ENCODE measurements at places on chromosomes 4 and X.

GRCh38 chr4:168508683-168509082 lies 11.8 kb downstream of the PALLD start:
- no peak overlapping the region for H3K4me3 ChIP-seq

GRCh38 chr4:188867796-188868195 lies 728.6 kb downstream of the TRIML1 start:
- no peak for DNase-seq
- no peaks in the 10 kb centered on the region for H3K4me1 ChIP-seq
- H3K27me3 ChIP-seq: no peaks in the 10 kb centered on the region
- no peaks in the 10 kb centered on the region for H3K36me3 ChIP-seq
- H3K4me3 ChIP-seq: no peak overlapping the region

DNA sequence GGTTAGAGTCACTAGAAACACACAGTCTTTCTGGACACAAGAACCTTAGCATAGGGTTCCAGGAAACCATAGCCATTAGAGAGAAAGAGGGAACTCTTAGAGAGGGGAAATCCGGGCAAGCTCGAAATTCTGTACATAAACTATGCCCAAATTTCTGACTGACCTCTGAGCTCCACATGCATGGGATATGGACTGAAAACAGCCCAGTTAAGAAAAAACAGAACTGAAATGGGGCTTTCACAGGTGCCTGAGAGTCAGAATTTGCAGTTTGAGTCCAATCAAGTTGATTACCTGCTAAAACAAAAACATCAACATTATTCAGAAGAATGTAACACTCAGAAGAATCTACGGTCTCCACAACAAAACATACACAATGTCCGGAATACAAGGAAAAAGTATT lies 13.1 kb downstream of the DCHS2 start:
- DNase-seq: no peak
- no peak overlapping the region for H3K4me3 ChIP-seq
- no peak overlapping the region for H3K27ac ChIP-seq
- H3K27me3 ChIP-seq: peaks cover 9% of the 10 kb centered on the region
- no peaks in the 10 kb centered on the region for H3K4me1 ChIP-seq
- H3K36me3 ChIP-seq: no peaks in the 10 kb centered on the region

DNA sequence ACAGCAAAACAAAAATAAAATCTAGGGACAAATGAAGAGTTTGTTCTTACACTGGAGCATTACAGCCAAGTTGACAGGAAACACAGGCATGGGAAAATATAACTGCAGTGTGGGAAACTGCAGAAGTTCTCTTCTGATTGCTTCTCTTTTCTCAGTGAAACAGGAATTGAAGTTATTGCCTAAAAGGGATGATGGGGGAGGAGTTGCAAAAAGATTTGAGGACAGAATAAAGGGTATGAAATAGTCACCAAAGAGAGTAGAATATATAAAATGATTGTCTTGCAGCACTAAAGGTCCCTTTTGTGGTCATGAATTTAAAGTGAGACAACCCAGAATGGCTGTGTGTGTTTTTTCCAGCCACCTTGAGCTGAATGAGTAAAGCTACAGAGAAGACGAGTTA lies 103.7 kb downstream of the JADE1 start:
- peaks cover 11% of the 10 kb centered on the region for H3K36me3 ChIP-seq
- no peak overlapping the region for H3K4me3 ChIP-seq
- no peak overlapping the region for H3K27ac ChIP-seq
- DNase-seq: no peak
- no peaks in the 10 kb centered on the region for H3K27me3 ChIP-seq

GRCh38 chr4:176448761-176449160 lies 129.0 kb downstream of the SPCS3 start:
- no peak overlapping the region for H3K4me3 ChIP-seq
- H3K27me3 ChIP-seq: no peaks in the 10 kb centered on the region
- H3K36me3 ChIP-seq: no peaks in the 10 kb centered on the region
- DNase-seq: no peak
